Mesothelial cell of epicardium (in vitro differentiated cells): ENCODE measurements at places on chromosomes 11 and 22.

GRCh38 chr11:11155962-11156815, 196.9 kb downstream of the CSNK2A3 start:
- DNase-seq, result no peak

DNA sequence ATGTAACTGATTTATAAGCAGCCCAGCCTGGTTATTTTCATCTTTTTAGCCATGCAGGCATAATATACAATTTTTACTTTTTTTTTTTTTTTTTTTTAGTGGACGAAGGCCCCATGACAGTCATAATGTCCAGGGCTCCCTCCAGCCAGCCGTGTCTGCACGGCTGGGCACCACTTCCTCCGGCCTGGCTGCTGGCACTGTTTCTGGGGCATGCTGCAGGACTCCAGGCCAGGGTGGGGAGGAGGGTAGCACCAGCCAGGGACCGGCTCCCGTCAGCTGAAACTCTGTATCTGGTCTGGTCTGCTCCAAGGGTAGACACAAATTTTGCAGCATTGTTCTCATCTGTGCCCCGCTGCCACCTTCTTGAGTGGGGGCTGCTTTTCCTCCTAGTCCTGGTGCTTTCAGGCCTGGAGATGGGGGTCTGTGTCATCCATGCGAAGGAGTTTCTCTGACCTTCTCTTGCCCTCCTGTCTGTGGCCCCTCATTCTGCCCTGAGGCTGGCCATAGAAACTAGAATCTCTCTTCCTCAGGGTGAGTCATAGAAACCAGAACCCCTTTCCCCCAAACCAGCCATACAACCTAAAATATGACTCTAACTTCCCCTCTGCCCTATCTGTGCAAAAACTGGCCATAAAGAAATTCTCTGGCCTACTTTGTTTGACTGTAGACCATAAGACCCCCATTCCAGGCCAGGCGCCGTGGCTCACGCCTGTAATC, 9.2 kb upstream of the RRP7A start:
- DNase-seq, result no peak

- no peak for DNase-seq
These were observed 13.1 kb upstream of the MMP1 start for GRCh38 chr11:102810950-102811660.

- no peak for DNase-seq
These were observed 21.4 kb downstream of the YPEL1 start for GRCh38 chr22:21714059-21714770.
